ENCODE measurements at places on chromosomes 6 and 20.

DNA sequence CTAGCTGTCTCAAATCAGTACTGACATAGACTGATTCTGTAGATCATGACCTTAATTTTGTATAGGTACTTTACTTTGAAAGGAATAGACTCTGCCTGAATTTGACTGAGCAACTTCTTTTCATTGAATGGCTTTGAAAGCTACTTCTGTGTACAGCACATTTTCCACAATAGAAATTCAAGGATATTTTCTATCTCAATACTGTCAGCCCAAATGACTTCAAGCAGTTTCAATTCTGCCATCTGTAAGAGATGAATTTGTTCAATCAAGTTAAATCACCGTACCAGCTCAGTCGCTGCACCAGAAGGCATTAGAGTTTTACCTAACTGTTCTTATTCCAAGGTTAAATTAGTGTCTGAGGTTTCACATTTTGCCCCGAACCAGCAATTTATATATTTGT, 107.0 kb upstream of the EYS start:
- DNase-seq, result no peak

DNA sequence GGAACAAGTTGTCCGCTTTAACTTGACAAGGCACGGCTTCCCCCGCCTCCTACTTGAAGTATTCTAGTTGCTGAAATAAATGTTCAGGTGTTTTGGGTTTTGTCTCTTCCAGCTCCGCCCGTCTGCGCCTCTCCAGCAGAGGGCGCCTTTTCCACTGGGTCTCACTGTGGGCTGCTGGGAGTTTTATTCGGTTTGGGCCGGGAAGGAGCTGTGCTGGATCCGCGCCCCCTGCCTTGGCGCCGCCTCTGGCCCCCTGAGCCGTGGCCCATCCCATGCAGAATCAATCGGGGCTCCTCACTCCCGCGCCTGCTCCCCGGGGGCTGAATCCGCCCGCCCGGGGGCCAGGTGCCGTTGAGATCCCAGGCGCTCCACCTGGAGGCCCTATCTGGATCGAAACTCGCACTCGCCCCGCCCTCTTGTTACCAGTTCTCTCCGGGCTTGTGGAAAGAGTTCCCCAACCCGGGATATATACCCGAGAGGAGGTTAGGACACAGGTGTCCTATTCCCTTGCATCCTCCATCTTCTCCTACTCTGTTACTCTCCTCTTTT, 51.0 kb upstream of the TCF21 start:
- DNase-seq, result peak; percentile 65

GRCh38 chr6:88855541-88856147, 107.8 kb downstream of the RNGTT start:
- peak; percentile 45 for DNase-seq

- no peak for DNase-seq
Observed at GRCh38 chr6:166305562-166306117, 2.6 kb downstream of the PRR18 start.

All from NCI-H2081 treated with DMSO at 0.1 percent for 48 hours (cell line).